ENCODE measurements at places on chromosomes 1 and 21.

GRCh38 chr1:226985839-226986463 is 45.9 kb downstream of the COQ8A start:
- DNase-seq, result peak; percentile 58

DNA sequence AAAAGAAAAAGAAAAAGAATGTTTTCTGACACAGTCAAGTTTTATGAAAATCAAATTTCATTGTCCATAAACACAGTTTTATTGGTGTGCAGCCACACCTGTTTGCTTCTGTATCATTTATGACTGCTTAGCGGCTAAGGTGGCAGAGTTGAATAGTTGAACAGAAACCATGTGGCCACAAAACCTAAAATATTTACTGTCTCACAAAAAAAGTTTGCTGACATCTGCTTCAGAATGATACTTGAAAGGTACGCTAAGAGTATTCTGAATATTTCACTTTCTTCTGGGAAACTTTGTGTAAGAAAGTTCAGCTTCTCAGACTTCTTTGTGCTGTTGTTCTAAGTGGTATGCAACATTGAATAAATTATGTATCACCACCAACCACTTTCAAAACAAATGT is 6.2 kb downstream of the KCNK1 start:
- DNase-seq, result no peak

GRCh38 chr1:45922813-45923212 is 119.4 kb downstream of the MAST2 start:
- DNase-seq, result no peak

- no peak for DNase-seq
Observed at GRCh38 chr1:116112388-116113140, 1.4 kb downstream of the MAB21L3 start.

GRCh38 chr1:177080564-177080963 is 83.9 kb downstream of the ASTN1 start:
- DNase-seq, result no peak

- DNase-seq, result no peak
Observed at GRCh38 chr1:9410737-9411297, 118.1 kb downstream of the SPSB1 start.

DNA sequence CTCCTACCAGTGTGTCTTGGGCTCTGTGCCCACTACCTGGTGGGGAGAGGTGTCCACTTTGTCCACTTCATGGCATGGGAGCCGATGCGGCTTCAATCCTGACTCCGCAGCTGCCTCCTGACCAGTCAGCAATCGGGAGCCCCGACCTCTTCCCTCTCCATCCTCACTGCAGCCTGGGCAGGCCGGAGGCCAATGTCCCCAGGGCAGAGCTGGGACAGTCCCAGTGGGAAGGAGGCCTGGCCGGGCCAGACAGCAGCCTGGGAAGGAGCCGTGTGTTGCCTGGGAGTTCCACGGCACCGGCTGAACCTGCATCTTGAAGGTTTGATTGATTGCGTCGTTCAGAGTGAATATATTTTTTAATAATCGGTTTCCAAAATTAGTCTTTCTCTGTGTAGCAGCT is 330.9 kb upstream of the VAMP3 start:
- DNase-seq, result no peak

GRCh38 chr1:230043081-230043480 is 24.0 kb upstream of the GALNT2 start:
- DNase-seq, result no peak

DNA sequence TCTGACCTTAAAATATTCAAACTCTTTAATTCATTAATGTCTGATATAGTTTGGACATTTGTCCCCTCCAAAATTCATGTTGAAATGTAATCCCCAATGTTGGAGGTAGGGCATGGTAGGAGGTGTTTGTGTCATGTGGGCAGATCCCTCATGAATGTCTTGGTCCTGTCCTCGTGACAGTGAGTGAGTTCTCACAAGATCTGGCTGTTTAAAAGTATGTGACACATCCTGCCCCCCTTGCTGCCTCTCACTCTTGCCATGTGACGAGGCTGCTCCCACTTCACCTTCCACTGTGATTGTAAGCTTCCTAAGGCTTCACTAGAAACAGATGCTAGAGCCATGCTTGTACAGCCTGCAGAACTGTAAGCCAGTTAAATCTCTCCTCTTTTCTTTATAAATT is 21.3 kb upstream of the FBXO28 start:
- no peak for DNase-seq
